ENCODE measurements at places on chromosomes 11 and 22. TPM values are rescaled to one million over a fixed set of nuclear protein-coding genes. Genes with fewer than 3 reads are reported as not detected.

Gene C11orf91
- polyA plus RNA-seq = not detected

Gene CXCR5
- 0.48 TPM for polyA plus RNA-seq

Gene ST14
- not detected for polyA plus RNA-seq

Gene ELF5
- polyA plus RNA-seq = not detected

Gene DDX25
- polyA plus RNA-seq = not detected

Gene GDPD4
- polyA plus RNA-seq = not detected

Gene TRIM51G
- polyA plus RNA-seq = not detected

Gene SGSM1
- not detected for polyA plus RNA-seq

Gene C11orf16
- polyA plus RNA-seq = not detected

Gene ACTN3
- not detected for polyA plus RNA-seq

Gene LARGE1
- polyA plus RNA-seq = 4.2 TPM

Gene PPP2R5B
- 2.1 TPM for polyA plus RNA-seq

Gene CEP126
- polyA plus RNA-seq = not detected

Gene SLC25A17
- polyA plus RNA-seq = 75.2 TPM

Gene VSIG2
- 0.13 TPM for polyA plus RNA-seq

Gene SORL1
- 59.9 TPM for polyA plus RNA-seq

Gene CDKN1C
- 0.14 TPM for polyA plus RNA-seq

Gene MS4A6E
- 0.79 TPM for polyA plus RNA-seq

Gene CASTOR1
- polyA plus RNA-seq = 5.3 TPM

Gene DERL3
- 52.4 TPM for polyA plus RNA-seq

Gene JAML
- 8.1 TPM for polyA plus RNA-seq

Gene OR51B5
- not detected for polyA plus RNA-seq

Gene CNGA4
- polyA plus RNA-seq = not detected

Gene CATSPER1
- polyA plus RNA-seq = not detected

Gene OR10D3
- polyA plus RNA-seq = not detected

Gene NCAM1
- polyA plus RNA-seq = 0.09 TPM

Gene TBX10
- not detected for polyA plus RNA-seq

Gene XKR3
- not detected for polyA plus RNA-seq

Gene RASL10A
- 0.24 TPM for polyA plus RNA-seq

Gene RFPL2
- not detected for polyA plus RNA-seq

Gene PRODH
- polyA plus RNA-seq = 0.17 TPM

Gene GPR83
- polyA plus RNA-seq = not detected

Gene ENTHD1
- polyA plus RNA-seq = not detected

Gene FAM118B
- polyA plus RNA-seq = 29.7 TPM

Gene KDM4E
- not detected for polyA plus RNA-seq
